ENCODE measurements at places on chromosomes 2 and 18.

GRCh38 chr2:44844651-44845270 lies 96.7 kb upstream of the SIX3 start:
- DNase-seq = no peak

DNA sequence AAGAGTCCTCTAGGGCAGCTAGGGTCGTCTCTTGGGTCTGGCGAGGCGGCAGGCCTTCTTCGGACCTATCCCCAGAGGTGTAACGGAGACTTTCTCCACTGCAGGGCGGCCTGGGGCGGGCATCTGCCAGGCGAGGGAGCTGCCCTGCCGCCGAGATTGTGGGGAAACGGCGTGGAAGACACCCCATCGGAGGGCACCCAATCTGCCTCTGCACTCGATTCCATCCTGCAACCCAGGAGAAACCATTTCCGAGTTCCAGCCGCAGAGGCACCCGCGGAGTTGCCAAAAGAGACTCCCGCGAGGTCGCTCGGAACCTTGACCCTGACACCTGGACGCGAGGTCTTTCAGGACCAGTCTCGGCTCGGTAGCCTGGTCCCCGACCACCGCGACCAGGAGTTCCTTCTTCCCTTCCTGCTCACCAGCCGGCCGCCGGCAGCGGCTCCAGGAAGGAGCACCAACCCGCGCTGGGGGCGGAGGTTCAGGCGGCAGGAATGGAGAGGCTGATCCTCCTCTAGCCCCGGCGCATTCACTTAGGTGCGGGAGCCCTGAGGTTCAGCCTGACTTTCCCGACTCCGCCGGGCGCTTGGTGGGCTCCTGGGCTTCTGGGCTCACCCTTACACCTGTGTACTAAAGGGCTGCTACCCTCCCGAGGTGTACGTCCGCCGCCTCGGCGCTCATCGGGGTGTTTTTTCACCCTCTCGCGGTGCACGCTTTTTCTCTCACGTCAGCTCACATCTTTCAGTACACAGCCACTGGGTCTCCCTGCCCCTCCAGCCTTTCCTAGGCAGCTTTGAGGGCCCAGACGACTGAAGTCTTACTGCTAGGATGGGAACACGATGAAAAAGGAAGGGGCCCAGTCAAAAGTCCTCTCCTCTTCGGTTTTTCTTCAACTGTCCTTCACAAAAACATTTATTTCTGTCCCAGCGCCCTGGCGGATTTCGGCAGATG lies 8.1 kb downstream of the SIX2 start:
- DNase-seq = no peak

DNA sequence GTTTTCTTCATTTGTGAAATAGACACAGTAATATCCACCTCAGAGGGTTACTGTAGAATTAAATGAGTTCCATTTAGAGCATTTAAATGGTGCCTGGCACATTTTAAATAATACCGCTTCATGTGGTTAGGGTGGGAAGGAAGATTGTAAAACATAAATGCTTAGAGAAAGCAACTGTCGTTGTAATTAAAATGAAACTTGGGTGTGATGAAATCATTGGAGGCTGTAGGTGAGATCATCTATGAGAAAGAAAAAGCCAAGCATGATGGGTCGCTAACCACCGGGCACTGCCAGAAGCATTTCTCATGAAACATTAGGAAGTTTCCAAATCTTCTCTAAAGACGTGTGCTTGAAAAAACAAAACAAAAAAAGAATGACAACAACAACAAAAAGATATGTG lies 8.2 kb upstream of the SLC39A10 start:
- no peak for DNase-seq

GRCh38 chr2:98935111-98935770 lies 784 bp downstream of the CRACDL start:
- no peak for DNase-seq

GRCh38 chr2:60806988-60807681 lies 51.1 kb downstream of the PAPOLG start:
- DNase-seq = peak; percentile 21

GRCh38 chr2:166762746-166763145 lies 125.5 kb upstream of the XIRP2 start:
- no peak for DNase-seq

- no peak for DNase-seq
These were observed 240.3 kb downstream of the HDAC4 start for GRCh38 chr2:239160226-239161143.

DNA sequence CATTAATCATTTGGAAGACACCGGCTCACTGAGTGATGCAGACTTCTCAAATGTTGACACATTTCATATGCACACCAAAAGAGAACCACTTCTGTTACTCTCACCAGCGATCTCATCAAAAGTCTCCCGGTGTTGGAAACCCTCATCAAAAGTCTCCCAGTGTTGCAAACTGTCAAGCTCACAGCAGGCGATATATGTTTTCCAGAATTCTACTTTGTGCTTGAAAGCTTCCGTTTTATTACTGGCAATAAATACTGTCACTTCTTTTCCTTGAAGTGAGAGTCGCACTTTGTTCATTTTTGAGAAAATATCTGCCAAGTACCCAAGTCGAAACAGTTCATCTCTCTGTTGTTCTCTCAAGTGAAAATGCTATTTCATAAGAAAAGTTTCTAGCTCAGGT lies 20.5 kb downstream of the MLPH start:
- no peak for DNase-seq

- DNase-seq = no peak
These were observed 730.6 kb upstream of the FANCL start for GRCh38 chr2:58971511-58972360.

DNA sequence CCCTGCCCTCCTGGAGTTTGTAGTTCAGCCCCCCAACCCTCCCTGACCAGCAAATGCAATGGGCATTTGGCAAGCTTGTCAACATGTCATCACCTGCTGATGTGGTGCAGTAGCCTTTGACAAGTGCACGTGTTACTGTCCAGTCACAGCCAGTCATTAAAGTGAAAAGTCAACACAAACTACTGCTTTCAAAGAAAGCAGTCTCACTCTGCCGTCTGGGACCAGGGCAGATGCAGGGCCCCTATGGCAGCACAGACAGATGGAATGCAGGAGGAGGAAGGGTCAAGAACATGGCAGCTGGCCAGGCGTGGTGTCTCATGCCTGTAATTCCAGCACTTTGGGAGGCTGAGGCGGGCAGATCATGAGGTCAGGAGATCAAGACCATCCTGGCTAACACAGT lies 222.4 kb upstream of the OSR1 start:
- no peak for DNase-seq

DNA sequence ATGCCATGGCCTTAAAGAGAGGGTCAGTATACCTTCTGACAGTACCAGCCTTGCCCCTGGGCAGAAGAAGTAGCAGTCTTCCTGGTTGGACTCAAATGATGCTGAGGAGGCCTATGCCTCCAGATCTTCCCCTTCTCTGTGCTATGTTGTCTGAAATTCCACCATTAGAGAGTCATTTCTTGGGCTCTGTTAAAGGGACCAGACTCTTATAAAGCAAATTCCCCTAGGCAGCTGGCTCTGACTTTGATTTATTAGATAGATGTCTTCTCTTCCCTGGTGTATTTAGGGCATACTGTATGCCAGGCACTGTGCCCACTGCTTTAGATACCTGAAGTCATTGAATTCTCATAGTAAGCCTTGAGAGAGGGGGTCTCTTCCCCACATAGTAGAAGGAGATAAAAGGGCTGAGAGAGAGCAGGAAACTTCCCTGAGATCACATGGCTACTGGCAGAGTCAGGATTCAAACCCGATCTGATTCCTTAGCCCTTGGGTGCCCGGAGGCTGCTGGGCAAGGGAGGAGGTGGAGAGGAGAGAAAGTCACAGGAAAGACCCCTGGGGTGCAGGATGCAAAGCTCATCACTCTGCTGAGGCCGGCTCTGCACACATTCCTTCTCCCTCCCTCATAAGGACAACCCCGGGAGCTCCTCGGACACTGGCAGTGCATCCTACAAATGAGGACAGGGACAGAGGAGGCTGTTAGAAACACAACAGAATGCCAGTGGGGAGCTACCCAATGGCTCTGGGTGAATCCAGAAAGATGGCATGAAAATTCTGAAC lies 23.0 kb downstream of the COPS9 start:
- no peak for DNase-seq

- DNase-seq = no peak
These were observed 1906.8 kb upstream of the PIK3C3 start for GRCh38 chr18:40048253-40048652.

GRCh38 chr2:206267567-206267966 lies 6.9 kb upstream of the ZDBF2 start:
- no peak for DNase-seq

- no peak for DNase-seq
These were observed 3.9 kb downstream of the BOD1L2 start for GRCh38 chr18:57150828-57151227.

DNA sequence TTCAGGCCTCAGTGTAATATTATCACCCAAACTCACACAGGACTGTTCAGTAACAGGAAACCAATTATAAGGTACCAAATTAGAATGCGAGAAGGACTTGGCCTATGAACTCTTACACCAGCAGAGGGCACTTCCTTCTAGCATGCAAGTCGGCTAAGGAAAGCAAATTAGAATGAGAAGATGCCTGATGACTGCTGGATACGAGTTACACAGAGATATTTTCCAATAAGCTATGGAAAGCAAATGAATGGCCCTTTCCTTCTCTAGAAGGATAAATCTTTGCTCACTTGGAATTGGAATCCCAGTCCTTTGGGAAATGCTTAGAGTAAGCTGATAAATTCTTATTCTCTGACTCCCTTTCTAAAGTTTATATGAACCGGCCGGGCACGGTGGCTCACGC lies 109.8 kb downstream of the AP1S3 start:
- DNase-seq = no peak

DNA sequence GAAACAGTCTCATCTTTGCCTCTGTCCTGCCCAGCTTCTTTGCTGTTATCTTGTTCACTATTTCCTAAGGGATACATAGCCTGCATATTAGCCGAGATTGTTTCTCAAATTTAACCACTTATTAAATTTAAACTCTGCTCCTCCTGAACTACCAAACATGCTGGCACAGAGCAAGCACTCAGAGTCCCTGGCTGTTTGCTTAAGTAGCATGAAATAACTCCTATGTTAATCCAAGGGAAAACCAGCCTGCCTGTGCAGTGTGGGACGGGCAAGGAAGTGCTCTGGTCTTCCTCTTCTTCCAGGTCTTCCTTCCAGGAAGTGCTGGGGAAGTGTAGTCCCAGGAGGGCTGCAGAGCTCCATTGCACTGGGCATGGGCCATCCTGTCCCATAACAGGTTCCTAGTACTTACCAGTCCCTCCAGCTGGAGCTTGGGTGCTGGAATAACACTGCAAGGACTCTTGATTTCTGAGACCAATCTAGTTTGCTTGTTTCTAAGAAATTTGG lies 95.9 kb upstream of the IL1R2 start:
- no peak for DNase-seq

DNA sequence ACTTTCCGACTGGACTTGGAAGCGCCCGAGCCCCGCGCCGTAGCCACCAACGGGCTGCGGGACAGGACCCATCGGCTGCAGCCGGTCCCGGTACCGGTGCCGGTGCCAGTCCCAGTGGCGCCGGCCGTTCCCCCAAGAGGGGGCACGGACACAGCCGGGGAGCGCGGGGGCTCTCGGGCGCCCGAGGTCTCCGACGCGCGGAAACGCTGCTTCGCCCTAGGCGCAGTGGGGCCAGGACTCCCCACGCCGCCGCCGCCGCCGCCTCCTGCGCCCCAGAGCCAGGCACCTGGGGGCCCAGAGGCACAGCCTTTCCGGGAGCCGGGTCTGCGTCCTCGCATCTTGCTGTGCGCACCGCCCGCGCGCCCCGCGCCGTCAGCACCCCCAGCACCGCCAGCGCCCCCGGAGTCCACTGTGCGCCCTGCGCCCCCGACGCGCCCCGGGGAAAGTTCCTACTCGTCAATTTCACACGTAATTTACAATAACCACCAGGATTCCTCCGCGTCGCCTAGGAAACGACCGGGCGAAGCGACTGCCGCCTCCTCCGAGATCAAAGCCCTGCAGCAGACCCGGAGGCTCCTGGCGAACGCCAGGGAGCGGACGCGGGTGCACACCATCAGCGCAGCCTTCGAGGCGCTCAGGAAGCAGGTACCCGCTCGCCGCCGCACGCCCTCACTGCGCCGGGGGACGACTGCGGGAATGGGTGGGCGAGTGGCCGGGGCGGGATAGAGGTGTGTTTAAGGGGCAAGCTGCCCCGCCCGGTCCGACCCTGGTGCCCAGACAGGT lies 713 bp downstream of the ATOH8 start:
- peak; percentile 19 for DNase-seq

DNA sequence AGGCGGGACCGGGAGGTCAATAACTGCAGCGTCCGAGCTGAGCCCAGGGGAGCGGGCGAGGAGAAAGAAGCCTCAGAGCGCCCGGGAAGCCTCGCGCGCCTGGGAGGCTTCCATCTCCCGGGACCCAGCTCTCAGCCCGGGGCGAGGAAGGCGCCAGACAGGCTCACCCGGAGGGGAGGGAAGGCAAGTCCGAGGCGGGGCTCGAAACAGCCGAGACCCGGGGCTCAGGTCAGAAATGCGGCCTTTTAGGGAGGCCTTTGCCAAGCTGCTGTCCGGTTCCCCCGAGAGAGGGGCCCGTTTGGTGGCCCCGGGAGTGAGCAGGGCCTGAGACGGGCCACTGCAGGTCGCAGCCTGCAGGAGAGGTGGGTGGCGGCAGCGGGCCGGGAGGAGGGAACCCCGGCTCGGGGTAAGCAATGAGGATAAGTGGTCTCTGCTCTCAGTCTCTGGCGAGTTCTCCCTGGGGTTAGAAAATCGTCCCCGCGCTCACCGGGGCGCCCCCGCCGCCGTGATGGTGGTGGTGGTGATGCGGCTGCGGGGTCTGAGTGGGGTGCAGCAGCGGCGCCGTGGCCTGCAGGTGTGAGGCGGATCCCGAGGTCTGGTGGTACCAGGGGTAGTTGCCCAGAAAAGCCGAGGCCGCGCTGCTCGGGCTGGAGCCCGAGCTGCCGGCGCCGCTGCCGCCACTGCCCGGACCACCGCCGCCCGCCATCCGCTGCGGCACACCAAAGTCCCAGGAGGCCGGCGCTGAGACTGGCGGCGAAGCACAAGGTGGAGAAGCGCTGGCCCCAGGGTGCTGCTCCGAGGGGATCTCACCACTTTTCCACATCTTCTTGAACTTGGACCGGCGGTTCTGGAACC lies 2.4 kb downstream of the DLX2 start:
- DNase-seq = no peak
